ENCODE measurements at places on chromosomes 3 and 15.

DNA sequence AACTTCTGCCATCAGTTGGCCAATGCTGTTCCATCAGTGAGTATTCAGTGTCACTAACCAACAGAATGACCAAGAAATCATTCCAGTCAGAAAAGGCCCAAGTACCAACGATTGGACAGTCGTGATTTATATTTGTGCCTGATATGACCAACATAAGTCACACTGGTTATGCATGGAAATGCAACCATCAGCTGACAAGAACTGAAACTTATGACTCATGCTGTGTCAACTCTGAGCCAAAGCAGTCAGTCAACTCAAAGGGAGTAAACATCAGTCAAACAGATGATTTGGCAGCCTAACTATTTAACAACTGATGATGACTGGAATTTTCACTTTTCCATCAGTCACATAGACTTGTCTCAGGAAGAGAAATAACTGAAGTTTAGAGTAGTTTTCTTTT is 142.4 kb downstream of the ANXA2 start:
- DNase-seq, result no peak

DNA sequence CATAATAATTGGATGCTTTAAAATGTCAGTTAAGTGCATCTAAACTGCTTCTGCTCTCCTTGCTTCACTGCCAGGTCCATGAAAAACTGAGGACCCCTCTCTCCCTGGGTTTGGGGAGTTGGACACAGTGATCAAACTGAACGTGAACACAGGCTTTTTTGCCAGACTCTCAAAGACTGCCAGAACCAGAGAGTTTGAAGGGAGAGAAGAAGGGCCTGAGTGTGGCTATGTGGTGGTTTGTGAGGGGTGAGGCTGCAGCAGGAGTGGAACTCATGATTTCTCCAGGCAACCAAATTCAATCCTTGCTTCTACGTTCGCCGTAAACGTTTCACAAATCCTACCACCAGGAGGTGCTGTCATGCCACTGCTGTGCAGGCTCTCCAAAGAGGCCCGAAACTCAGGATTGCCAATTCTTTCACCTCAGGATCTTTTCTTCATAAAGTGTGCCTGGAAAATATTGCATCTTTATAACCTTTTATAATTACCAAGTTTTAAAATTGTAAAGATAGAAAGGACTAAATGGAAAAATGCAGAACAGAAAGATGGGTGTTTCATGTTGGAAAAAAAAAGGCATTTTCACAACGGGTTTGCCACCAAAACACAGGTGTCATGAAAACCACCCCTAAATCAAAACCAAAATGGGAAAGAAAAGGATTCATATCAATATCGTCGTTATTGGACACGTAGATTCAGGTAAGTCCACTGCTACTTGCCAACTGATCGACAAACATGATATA is 19.7 kb downstream of the TM4SF4 start:
- DNase-seq, result no peak

GRCh38 chr15:56484287-56484686 is 19.4 kb upstream of the MNS1 start:
- DNase-seq, result no peak

DNA sequence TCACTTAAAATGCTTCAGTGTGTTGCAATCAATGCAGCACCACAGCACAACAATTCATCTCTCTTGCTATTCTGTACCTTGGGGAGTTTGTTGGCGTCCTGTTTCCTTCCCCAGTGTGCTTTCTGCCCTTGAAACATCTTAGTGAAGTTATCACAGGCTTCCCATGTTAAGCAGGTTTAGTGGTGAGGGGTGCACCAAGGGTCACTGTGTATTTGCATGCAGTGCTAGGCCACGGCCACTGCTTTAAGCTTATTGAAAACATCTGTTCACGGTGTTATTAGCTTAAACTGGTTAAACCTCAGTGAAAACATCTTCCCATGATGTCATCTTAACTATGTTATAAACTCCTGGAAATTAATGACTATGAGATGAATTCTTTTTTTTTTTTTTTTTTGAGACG is 217.3 kb upstream of the GOLIM4 start:
- no peak for DNase-seq
